Stimulated activated naive CD8-positive, alpha-beta T cell treated with anti-CD3 and anti-CD28 coated beads, Interleukin-15, Interleukin-2, amounts not matched to agents 100 U/mL and 50 U/mL, for 24 hours (primary cell): ENCODE measurements at places on chromosomes 16 and 17.
A peak's percentile ranks its signal among the peaks of the same experiment; 100 is the strongest.

- DNase-seq = no peak
Observed at GRCh38 chr17:78026381-78026780, 67.9 kb downstream of the TNRC6C start.

GRCh38 chr17:27560668-27561067 lies 70.3 kb upstream of the LGALS9 start:
- no peak for DNase-seq

DNA sequence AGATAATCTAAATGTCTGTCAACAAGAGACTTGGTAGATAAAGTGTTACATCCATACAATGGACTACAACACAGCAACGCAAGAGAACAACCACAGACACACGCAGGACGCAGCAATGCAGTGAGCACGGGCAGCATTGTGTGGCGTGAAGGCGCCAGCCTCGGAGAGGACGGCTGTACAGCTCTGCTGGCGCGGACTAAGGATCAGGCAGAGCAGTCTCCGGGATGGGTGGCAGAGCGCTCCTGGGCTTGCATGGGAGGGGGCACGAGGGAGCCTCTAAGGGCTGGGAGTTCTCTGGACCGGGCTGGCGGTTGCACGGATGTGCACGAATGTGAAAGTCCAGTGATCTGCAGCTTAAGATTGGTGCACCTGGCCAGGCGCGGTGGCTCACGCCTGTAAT lies 34.5 kb downstream of the ACTG1 start:
- DNase-seq = no peak

DNA sequence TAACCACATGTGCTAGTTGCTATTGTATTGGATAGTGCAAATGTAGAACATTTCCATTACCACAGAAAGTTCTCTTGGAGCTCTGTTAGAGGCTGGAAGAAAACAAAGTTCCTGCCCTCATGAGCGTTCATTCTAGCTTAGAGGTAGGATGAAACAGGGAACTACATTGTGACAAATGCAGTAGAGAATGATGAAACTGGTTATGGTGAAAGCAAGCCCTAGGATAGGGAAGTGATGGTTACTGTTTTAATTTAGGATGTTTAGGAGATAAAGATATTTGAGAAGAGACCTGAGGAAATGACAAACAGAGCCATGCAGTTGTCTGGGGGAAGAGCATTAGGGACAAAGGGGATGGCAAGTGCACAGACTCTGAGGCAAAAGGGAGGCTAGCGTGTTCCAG lies 50.7 kb downstream of the AATF start:
- no peak for DNase-seq

GRCh38 chr17:32861981-32862380 lies 14.9 kb downstream of the MYO1D start:
- DNase-seq = no peak

- no peak for DNase-seq
Observed at GRCh38 chr16:72111657-72112451, 18.2 kb downstream of the DHX38 start.

DNA sequence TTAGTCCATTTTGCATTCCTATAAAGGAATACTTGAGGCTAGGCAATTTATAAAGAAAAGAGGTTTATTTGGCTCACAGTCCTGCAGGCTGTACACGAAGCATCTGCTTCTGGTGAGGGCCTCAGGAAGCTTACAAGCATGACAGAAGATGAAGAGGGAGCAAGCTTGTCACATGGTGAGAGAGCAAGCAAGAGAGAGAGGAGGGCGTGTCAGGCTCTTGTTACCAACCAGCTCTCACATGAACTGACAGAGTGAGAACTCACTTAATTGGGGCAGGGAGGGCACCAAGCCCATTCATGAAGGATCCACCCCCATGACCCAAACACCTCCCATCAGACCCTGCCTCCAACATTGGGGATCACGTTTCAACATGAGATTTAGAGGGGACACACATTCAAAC lies 1.6 kb downstream of the CHCT1 start:
- no peak for DNase-seq

- DNase-seq = no peak
Observed at GRCh38 chr16:80735846-80736245, 68.6 kb downstream of the CDYL2 start.

DNA sequence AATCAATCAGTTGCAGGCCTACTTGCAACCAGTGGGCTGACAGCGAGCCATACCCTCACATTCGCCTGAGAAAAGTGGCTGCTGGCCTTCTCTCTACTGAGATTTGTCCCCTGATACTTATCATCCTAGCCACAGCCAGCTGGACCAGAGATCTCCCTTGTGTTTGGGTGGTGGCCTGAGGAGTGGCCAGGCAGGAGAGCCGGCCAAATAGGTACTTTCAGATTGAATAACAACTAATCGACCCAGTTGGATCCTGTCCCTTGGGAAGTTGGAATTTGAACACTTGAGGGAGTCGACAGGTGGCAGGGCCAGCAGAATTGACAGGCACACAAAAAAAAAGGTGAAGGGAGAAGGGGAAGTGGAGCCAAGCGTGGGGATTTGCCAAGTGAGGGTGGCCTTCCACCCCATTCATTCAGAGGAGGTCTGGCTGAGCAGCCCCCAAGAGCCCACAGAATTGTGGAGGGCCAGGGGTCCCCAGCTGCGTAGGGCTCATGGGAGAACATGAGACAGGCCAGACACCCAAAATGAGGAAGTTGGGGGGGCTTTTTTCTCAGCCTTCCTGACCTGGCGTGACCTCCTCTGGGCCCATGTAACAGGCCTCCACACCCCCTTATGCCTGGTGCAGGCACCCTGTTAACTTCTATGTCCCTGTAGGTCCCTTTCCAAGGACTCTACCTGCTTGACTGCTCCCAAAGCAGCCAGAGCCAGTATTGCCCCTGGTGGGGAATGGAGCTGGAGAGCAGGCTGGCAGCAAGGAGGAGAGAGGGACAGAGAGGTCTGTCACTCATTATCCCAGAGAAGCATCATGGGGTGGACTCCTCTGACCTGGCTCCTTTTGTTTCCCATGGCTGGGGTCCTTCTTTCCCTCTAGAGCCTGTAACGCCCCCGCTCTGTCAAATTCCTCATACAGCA lies 2.9 kb upstream of the RANGRF start:
- DNase-seq = no peak

DNA sequence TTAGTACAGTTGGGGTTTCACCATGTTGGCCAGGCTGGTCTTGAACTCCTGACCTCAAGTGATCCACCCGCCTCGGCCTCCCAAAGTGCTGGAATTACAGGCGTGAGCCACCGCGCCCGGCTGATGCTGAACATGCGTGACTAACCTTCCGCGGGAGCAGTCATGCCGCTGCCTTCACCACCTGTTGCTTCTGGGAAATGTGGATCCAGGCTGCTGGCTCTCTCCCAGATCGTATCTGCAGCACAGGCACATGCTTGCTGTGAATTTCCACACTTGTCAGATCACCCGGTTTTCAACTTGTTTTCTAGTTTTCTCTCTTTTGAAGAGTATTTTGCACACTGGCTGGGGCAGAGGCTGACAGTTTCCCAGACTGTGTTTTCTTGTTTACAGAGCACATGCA lies 97.9 kb downstream of the ADCY9 start:
- no peak for DNase-seq

DNA sequence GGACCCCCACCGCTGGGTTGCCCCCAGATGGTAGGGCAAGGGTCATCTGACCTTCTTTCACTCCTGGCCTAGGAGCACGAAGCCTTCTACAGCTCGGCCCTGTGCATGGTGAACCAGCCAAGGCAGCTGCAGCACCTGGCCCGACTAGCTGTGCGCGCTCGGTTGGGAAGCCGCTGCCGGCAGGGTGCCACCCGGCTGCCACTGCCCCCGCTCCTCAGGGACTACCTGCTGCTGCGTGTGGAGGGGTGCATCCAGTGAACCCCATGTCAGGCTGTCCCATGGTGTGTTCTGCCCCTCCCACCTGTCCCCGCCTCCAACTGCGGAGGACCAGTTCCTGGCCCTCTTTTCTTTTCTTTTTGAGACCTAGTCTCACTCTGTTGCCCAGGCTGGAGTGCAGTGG lies 7.6 kb downstream of the ASB16 start:
- DNase-seq = no peak

DNA sequence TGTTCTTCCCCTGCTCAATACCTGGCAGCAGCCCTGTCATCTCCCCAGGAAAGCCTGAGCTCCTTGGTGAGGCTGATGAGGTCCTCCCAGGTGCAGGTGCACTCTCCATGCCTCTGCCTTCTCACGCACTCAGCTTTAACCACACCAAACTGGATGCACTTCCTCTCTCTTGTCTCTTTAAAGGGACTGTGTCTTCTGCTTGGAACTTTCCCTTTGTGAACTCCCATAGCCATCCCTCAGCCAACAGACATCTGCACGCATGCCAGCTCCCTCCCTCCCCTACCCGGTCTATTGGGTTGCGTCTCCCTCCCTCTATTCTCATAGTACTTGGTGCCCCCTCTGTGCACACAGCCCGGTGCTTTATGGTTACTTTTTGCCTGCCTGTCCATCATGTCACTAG lies 231.2 kb downstream of the MSI2 start:
- DNase-seq = no peak

- DNase-seq = no peak
Observed at GRCh38 chr17:62163847-62164246, 98.8 kb upstream of the MED13 start.

DNA sequence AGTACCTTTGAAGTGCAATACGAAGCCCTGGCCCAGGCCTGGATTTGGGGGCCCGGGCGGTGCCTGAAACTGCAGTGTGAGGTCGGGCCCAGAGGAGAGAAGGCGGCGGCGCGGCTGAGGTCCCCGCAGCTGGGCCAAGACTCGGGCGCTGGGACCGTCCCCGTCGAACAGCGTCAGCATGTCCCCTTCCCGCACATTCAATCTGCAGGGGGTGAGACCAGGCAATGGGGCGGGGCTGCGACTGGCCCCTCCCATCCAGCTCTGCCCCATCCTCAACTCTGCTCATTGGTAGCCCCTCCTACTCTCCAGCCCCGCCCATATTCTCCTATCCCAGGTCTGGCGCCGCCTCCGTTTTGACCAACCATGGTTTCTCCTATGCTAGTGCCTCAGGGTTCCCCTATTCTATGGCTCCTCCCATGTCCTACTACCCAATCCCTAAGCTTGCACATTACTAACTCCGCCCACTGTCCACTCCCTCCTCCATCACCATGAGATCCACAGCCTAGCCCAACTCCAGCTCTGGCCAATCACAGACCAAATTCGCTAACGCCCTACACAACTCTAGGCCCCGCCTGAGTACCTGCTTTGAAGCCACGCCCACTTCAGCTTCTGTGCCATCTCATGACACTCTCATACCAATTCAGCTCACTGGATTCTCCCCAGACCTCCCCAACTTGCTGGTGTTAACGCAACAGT lies 14.4 kb upstream of the CDIPT start:
- DNase-seq = peak; percentile 69

DNA sequence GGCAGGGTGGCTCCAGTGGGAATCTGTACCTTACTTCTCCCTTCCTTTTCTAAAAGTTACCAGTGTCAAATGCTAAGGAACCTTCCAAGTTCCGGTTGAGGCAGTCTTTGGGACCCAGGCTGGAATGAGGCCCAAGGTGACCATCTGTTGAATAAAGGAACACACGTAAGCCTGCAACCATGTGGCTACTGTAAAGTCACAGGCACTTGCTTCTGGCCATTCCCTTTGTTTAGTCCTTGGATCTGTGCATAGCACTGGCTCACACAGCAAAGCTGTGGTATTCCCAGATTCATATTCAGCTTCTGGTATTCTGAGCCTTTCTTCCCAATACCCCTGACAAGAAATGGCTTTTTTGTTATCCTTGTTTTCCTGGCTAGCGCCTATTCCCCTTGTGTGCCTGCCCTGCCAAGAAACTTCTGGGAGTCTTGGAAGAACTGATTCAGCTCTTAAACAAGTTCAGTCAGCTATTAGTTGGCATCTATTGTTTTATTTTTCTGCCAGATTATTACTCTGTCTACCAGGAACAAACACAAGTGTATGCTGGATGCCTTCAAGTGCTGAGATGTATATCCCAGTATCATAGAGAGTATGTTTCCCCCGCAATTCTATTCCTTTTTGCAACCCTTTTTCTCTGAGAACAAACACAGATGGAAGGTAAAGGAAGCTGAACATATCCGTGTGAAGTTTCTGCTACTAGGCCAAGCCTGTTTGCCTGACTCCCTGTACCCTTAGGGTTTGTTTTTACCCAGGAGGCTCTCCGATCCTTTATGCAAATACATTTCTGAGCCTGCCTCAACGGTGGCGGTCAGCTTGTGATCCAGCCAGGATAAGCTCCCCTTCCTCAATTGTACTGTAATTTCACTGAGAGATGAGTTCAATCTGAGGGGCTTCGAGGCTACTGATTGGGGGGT lies 13.2 kb downstream of the TMEM238L start:
- no peak for DNase-seq

DNA sequence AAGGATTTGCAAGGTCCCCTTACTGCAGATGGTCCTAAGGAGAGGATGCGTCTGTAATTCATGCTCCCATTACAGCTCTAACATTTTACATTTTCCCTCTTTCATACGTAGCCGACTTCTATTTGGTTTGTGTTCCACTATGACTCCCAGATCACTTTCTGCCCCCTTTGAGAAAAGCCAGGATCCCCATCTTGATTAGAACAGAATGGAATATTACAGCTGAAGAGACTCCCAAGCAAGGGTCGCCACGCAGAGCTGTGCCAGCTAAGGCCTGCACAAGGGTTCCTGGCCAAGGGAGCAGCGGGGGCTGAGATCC lies 3.4 kb upstream of the CDT1 start:
- DNase-seq = no peak

- DNase-seq = no peak
Observed at GRCh38 chr16:53258809-53259208, 175.5 kb upstream of the RBL2 start.

GRCh38 chr17:75695141-75695829 lies 26.0 kb upstream of the ITGB4 start:
- no peak for DNase-seq

DNA sequence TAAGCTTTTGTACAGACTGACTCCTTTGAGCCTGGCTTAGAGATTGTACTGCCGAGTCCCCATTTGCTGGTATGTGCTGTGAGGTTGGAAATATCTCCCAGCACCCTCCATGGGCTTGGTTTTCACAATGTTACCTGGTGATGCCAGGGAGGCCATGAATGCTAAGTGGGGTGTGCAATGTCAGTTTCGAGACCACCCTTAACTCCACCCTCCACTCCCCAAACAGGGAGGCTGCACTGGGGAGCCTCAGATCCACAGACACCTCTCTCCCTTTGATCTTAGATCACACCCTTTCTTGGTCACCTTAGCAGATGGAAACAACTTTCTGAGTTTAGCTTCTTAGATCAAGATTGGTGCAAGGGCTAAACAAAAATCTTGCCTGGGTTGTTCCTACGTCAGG lies 28.6 kb upstream of the PIK3R6 start:
- DNase-seq = no peak

GRCh38 chr16:47590472-47590871 lies 129.3 kb downstream of the PHKB start:
- no peak for DNase-seq

- no peak for DNase-seq
Observed at GRCh38 chr16:27284865-27285675, 16.5 kb upstream of the NSMCE1 start.
